ENCODE measurements at places on chromosomes 16 and 17.

GRCh38 chr17:82876149-82876548, 36.3 kb upstream of the ZNF750 start:
- DNase-seq = no peak

DNA sequence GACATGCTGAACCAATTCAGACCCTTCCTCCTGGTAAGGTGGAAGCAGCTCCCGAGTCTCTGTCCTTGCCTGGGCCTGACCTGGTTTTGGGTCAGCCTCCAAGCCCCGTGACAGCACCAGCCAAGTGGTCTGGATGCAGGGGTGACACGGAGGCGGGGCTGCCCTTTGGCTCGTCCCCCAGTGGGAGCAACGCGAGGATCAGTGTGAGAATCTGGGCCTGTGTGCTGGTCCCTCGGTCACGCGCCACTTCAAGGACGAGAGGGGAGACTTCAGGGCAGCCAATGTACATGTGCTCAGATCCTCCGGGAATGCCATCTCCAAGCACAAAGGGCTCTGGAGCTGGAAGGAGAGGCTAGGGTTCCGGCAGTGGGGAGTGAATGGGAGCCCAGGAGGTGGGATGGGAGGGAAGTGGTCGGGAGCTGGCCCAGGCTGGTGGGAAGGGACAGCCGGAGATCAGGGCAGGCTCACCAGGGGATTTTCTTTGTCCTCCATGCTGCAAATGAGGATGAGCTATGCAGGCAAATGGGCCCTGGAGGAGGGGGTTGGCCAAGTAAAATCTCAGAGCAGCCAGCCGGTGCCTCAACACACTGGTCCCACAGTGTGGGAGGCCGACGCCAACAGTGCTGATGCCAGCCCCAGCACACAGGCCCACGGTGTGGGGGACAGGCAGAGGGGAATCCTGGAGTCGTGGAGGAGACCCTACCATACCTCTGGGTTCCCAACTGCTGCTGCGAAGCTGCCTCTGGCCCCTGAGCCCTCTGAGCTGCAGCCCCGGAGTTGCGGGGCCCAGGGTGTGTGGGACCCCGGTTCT, 4.2 kb upstream of the NDRG4 start:
- no peak for DNase-seq

GRCh38 chr16:75048530-75048929, 49.7 kb downstream of the ZNRF1 start:
- DNase-seq = no peak

GRCh38 chr16:63655846-63656245, 1466.0 kb downstream of the CDH11 start:
- DNase-seq = no peak

- no peak for DNase-seq
Measured at GRCh38 chr16:10599626-10600025, 19.2 kb upstream of the EMP2 start.

- no peak for DNase-seq
Measured at GRCh38 chr16:65991149-65991701, 375.3 kb upstream of the CDH5 start.

DNA sequence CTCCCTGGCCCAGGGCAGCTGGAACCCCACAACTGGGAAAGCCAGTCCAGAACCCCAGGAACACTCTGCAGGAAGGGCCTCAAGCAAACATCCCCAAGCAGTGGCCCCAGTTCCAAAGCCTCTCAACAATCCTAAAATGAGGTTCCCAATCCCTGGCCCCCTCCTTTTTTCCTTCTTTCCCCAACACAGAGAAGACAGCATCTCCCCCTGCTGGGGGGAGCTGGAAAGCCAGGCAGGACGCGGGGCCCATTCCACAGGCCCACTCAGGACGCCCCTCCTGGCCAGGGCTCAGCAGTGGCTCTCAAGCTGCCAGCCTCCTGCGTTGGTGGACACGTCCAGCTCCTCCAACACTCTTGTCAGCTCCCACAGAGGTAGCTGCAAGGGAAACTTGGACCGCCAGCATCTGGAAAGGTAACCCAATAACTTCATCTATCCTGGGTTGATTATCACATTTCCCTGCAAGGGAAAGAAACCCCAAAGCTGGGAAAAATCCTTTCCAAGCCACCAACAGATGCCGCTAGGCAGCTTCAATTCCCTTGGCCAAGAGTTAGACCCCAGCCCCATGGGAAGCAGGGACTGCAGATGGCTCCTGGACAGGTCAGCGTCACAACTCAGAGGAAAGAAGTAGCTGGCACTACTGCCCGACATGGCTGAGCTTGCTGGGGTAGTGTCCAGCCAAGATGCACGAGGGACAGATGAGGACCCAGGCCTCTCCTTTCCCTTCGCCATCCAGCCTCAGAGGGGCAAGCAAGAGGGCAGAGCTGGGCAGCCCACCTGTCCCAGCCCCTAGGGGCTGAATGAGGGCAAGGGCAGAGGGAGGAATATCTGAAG, 7.6 kb downstream of the HDAC5 start:
- peak; percentile 74 for DNase-seq

GRCh38 chr16:3872216-3872895, 8.2 kb downstream of the CREBBP start:
- DNase-seq = no peak

GRCh38 chr17:49334744-49335512, 27.1 kb downstream of the ZNF652 start:
- DNase-seq = no peak

- no peak for DNase-seq
Measured at GRCh38 chr16:63442246-63442645, 1406.0 kb upstream of the CDH8 start.

DNA sequence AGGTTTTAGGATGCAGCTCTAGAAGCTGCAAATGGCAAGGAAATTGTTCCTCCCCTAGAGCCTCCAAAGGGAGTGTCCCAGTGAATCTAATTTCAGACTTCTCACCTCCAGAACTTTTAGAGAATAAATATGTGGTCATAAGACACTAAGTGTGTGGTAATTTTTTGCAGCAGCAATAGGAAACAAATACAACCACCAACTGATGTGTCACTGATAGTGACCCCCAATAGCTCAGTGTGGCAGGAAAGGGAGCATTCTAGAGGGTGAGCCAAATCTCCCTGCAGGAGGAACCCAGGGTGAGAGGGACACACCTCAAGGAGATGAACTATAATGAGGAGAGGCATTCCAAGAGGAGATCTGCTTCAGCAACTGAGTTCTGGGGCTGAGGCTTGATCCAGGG, 4.1 kb downstream of the CCL4L2 start:
- no peak for DNase-seq

DNA sequence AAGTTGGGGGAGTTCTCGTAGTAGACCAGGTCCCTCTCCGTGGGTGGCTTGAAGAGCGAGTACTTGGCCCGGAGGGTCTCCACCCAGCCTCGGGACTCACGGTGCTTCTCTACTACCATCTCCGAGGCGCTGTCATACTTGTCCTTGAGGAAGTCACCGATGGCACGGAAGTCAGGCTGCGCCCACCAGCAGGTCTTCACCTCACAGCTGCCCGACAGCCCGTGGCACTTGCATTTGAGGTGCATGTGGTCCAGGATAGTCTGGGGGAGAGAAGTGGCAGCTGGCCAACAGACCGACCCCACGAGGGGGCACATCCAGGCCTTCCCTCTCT, 50.0 kb downstream of the WNT3 start:
- no peak for DNase-seq
